ENCODE measurements at places on chromosomes 2 and 18. TPM values are rescaled to one million over a fixed set of nuclear protein-coding genes. Genes with fewer than 3 reads are reported as not detected.

DNA sequence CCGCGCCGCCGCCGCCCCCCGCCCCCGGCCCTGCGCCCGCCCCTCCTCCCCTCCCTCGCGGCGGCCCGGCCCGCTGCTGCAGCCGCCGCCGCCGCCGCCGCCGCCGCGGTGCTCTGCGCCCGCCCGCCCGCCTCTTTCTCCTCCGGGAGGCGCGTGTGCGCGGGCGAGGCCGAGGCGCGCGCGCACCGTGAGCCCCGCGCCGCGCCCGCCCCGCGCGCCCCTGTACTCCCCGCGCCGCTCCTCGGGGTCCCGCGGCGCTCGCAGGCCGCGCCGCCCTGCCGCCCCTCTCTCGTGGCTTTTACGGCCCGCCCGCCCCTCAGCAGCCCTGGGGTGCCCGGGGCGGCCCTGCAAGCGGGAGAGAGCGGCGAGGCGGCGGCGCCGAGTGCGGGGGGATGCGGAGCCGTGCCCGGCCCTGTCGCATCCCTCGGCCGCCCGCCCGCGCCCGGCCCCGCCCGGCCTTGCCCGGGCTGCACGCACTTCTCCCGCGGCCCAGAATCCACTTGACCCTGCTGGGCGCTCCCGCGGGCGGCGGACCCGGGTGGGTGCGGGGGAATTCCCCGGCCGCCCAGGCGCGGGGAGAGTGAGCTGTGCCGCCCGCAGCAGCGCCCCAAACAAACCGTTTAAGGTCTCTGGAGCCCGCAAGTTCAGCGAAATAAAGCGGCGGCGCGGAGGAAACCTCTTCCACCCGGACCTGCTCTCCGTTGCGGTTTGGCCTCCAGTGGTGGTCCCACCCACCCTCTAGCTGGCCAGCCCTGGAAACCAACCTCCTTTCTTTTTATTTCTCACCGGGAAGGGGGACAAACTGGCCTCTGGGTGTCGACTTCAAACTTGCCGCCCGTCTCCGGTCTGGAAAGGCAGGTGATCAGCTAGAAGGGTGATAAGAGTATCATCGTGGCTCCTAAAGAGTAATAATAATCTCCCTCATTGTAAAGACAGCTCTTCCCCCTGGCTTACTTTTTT lies 37.4 kb downstream of the AFF3 start:
- no peaks in the 10 kb centered on the region for H3K27me3 ChIP-seq
- no peaks in the 10 kb centered on the region for H3K36me3 ChIP-seq
- peaks cover 14% of the 10 kb centered on the region for H3K4me1 ChIP-seq
- H3K4me3 ChIP-seq: peak overlapping the region; percentile 67
- DNase-seq: no peak
- H3K27ac ChIP-seq: peak overlapping the region; percentile 40

The ABCG5 gene
- total RNA-seq: not detected

DNA sequence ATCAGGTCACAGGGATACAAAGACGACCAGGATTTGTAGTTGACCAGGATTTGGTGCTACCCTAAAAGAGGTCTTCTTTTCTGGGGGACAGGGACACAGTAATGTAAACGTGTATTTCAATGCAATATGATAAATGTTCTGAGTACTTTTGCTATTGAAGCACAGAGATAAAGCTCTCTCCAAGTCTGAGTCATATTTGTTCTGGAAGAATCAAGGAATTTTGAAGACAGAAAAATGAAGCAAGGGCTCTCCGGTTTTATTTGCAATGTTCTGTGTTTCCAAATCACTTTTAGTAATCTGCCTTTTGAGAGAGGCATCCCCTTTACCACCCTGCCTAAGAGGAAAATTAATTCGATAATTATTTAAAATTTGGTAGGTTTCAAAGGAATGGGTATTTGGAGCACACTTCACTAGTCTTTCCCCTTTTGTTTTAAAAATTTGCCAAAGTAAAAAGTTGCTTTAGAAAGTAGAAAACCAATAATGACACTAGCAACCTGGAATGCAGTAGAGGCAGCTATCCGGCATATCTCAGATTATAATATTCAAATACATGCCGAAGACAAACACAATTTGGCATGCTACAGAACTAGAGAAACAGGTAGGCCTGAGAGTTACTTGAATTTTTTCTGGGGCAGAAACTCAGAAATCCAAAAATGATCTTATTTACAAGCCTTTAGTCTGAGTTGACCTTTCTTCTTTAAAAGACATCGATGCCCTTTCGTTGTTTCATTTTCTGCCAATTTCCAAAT lies 82.7 kb downstream of the MREG start:
- peaks cover 20% of the 10 kb centered on the region for H3K4me1 ChIP-seq
- peak overlapping the region; percentile 55 for H3K27ac ChIP-seq
- H3K27me3 ChIP-seq: no peaks in the 10 kb centered on the region
- no peaks in the 10 kb centered on the region for H3K36me3 ChIP-seq
- DNase-seq: peak; percentile 54

DNA sequence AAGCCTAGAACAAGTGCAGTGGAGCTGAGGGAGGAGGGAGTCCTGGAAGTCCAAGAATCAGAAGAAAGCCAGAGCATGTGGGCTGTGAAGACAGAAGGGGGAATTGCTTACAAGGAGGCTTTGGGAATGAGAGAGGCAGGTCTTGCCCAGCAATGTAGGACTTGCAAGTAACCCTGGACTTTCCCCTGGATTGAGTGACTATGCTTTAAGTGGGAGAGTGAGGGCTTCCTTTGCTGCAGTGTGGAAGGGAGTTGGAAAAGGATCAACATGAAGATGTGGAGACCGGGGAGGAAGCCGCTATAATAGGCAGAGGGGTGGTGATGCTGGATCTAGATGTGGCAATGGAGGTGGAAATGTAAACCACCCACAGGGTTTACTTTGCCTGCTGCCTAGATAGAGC lies 13.8 kb upstream of the SCYGR1 start:
- H3K4me3 ChIP-seq: no peak overlapping the region
- no peaks in the 10 kb centered on the region for H3K36me3 ChIP-seq
- H3K27me3 ChIP-seq: no peaks in the 10 kb centered on the region

Measured in astrocyte (in vitro differentiated cells and primary cell).